Fibroblast of skin of right quadriceps (primary cell): ENCODE measurements at places on chromosomes 7 and 10.

DNA sequence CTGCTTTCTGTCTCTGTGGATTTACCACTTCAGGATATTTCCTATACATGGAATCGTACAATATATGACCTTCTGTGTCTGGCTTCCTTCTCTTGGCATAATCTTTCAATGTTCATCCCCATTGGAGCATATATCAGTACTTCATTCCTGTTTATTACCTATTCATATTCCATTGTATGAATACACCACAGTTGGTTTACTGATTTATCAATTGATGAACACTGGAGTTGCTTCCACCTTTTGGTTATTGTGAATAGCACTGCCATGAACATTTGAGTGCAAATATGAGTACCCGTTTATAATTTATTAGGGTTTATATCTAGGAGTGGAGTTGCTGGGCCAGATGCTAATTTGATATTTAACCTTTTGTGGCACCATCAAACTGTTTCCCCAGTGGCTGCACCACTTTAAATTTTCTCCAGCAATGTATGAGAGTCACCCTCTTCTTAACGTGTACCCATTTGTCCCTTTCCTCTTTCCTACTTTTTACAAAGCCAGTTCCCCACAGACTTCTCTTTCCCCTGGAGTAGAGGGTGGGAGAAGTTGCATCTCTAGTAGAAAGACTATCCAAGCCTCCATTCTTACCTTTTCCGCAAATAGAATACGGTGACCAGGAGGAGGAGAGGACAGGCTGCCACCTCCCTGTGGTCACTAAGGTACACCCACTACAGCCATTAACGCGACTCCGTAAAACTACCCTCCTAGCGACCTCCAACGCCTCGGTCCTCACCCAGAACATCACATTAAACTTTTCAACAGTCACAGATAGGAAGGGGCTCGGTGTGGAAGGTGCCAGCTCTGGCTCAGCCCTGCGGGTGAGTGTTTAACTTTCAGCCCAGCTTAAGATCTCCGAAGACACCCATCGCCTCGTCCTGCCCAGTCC, 25.6 kb downstream of the SCD start:
- DNase-seq = no peak

GRCh38 chr10:25627606-25628005, 306.4 kb upstream of the MYO3A start:
- no peak for DNase-seq

GRCh38 chr10:75430000-75430763, 1.2 kb upstream of the LRMDA start:
- DNase-seq = no peak

DNA sequence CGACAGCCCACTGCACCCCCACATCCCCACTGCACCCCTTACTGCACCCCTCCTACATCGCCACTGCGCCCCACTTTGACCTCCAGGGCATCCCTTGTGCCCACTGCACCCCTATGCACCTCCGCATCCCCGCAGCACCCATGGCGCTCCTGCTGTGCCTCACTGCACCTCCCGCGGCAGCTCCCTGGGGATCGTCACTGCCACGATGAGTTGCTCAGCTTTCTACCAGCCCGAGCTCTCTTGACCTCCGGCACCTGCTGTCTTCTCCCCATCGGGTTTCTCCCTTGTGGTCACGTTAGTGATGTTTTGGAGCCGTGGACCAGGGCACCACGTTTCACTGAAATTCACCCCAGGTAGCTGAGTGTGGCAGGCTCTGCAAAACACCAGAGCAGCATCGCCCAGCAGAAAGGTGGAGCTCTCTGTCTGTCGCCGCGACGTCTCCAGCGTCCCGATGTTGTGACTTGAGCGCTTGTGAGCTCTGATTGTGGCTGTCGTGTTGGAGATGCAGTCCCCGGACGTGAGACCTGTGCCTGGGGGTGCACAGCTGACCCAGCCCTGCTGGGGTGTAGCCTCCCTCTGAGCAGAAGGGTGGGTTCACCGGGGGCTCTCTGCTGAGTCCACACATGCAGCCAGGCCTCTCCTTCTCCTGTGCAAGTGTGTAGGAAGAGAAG, 147.7 kb downstream of the DNAJB6 start:
- no peak for DNase-seq

- no peak for DNase-seq
Measured at GRCh38 chr7:24896031-24896501, 83.9 kb downstream of the OSBPL3 start.

DNA sequence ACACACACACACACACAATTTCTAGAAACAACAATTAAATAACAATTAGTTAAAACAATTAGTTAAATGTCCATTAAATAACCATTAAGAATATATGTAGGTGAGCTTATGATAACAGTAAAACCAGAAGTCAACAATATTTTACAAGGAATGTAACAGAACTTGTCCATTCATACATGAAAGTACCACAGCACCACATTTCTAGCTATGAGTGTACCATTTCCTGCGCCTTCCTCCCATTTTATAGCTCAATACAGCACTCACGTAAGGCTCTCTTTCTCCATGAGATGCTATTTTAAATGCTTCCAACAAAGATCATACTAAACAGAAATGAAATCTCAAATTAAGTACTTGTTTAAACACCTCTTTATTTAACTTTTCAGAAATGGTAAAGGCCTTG, 367.3 kb upstream of the ZWINT start:
- DNase-seq = no peak

DNA sequence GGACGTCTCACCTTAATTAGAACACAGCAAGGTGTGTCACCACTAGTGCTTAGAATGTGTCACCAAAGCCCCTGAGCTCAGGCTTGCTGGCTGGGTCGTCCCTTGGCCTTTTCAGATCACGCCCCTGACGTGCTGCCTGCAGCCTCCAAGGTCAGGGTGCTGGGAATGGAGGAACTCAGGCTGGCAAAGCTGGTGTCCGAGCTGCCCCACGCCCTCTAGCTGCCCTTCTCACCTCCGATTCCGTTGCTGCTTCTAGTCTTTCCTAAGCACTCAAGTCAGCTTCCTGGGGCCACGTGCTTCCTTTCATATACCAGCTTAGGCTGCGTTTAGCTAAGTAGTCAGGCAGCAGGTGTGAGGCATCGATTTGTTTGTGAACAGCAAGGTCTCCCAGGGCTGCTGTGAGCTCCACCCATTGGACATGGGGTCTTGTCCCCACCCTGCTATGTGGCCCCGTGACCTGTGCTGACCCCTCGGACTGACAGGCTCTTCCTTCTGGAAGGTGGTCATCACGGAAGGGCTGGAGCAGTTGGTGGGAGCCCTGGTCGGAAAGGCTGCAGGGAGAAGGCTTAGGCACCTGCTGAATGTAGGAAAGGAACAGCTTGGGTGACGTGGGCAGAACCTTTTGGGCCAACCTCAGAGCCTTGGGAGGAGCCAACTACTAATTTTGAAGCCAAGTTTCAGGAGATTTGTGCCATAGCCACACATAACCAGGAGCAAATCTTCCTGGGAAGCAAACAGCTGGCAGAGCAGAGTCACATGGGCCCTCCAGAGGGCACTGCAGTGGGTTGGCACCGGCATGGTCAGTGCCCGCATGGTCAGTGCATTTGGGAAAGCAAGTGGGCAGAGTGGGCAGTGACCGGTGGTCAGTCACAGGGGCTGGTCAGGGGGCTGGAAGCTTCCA, 28.8 kb downstream of the VIPR2 start:
- no peak for DNase-seq
